ENCODE measurements at places on chromosomes 4 and X.
A peak's percentile ranks its signal among the peaks of the same experiment; 100 is the strongest.

GRCh38 chr4:139700568-139700967 lies 34.9 kb downstream of the MGST2 start:
- no peak for DNase-seq

DNA sequence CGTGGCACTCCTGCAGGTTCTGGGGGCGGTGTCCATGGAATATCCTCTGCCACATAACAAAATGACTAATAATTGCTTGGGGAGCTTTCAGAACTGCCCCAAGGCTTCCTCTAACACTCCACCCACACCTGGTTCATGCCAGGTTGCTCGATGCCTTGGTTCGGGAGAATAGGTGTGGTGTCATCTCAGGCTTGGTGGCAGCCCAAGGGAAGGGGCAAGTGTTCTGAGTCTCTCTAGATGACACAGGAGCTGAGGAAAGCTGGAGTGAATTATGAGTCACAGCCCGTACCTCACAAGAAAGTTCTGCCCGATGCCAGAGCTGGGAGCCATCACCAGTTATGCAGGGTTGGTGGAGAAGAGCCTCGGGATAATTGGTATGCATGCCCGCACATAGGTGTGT lies 14.7 kb downstream of the FTSJ1 start:
- peak; percentile 8 for DNase-seq

- DNase-seq, result no peak
Measured at GRCh38 chr4:165834116-165834515, 38.9 kb upstream of the TLL1 start.

DNA sequence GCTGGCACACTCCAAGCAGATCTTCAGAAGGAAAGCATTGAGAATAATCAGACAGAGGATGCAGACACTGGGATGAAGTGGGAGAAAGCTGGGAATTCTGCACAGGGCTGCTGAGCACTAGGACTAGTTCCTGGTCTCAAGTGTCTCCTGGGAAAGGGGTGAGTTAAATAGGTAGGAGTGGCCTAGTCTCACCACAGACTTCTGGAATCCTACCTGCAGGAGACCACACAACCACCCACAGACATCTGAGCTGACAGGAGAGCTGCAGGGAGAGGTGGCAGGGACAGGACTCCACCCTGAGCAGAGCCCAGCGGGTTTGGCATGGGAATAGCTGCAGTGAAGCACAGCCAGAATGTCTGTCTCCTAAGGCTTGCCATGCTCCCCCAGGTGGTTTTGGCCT lies 95.1 kb upstream of the GALNTL6 start:
- no peak for DNase-seq

GRCh38 chrX:118353081-118353850 lies 7.4 kb downstream of the WDR44 start:
- DNase-seq, result no peak

GRCh38 chrX:55867708-55868107 lies 150.2 kb downstream of the RRAGB start:
- no peak for DNase-seq

DNA sequence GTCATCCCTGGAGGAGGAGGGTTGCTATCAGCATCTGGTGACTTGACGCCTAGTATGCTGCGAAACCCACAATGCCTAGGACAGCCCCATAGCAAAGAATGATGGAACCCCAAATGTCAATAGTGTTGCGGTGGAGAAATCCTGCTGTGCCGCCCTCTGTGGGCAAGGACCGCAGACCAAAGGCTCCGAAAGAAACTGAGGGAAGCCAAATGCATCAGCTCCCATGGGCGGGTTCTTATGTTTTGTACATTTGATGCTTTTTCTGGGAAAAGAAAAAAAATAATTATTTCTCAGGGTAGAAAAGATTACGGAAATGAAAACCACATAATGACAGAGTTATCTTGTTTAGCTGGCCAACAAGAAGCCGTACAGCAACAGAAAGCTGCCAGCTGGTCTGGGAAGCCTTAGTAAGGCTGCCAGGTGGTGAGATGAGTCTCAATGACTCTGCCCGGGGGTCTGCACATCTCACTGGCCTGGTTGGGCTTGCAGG lies 95.0 kb upstream of the TBL1X start:
- no peak for DNase-seq

All from RKO (cell line).